ENCODE measurements at places on chromosomes 1 and 21.

GRCh38 chr21:39738566-39738965 is 6.4 kb upstream of the IGSF5 start:
- no peak for DNase-seq

DNA sequence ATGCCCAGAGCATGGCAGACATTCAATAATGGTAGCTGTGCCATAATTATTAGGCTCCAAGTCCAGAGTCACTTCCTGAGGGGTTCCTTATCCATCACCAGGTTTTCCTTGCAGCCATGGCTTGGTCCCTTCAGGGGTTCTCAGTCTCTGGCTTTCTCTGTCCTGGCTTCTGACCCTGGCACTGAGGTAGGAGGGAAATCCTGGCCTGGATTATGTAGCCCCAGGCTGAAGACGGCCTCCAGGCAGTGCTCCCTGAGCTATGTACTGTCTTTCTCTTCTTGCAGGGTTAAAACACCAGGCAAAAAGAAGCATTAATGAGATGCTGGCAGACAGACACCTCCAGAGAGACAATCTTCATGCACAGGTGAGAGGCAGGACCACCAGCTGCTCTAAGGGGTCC is 9.5 kb upstream of the PADI3 start:
- DNase-seq, result peak; percentile 62

DNA sequence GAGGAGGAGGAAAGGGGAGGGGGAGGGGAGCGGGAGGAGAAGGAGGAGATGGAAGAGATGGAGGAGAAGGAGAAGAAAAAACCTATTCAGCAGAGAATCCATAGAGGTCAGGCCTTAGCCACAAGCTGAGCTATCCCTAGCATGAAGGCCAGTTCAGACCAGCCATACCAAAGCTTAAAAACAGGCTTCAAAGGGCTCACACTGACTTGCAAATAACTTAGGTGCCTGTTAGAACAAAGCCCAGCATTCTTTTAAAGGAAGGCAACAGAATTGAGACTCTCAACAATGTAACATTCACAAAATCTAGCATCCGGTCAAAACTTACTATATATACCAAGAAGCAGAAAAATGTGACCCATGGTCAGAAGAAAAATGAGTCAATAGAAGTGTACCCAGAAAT is 43.6 kb upstream of the IFFO2 start:
- no peak for DNase-seq

DNA sequence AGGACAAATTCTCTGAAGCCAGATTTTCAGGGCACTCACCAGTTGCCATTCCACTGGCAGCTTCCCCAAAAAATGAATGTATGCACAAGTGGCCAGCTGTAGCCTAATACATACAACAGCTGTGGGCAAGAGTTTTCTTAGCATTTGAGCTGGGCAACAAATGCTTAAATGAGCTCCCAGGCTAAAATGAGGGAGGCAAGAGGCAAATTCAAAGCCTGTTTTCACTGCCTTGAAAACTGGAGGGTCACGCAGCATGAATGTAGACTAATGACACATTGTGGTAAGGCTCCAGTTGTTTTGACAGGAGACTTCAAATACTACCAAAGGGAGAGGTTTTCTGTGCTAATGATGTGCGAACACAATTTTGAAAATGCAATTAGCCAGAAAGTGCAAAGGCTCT is 88.2 kb downstream of the TIAM1 start:
- DNase-seq, result no peak

GRCh38 chr1:12206792-12207424 is 22.9 kb upstream of the VPS13D start:
- no peak for DNase-seq

Measured in GM10248 (cell line).